ENCODE measurements at places on chromosomes 5 and 9.

DNA sequence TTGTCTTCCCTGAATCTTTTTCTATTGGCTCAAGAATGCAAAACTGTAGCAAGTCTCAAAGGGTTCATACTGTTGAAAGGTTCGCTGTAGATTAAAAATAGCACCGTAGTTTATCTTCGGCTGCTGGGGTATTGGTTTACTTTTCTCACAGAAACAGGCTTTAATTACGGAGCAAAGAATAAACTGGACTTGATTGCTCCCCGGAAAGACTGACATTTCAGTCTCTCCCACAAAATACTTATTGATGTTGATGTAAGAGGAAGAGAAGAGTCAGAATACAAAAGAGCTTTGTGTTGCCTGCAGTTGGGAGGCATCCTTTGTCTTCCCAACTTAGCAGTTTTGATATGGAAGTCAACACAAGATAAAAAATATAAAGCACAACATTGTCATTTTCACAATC, 183.9 kb upstream of the DMAC1 start:
- DNase-seq = no peak

- no peak for DNase-seq
Measured at GRCh38 chr5:82809420-82810143, 267.6 kb downstream of the TMEM167A start.

- DNase-seq = no peak
Measured at GRCh38 chr5:93342563-93343061, 238.4 kb downstream of the NR2F1-AS1 start.

- no peak for DNase-seq
Measured at GRCh38 chr9:2936221-2936620, 92.3 kb upstream of the PUM3 start.

DNA sequence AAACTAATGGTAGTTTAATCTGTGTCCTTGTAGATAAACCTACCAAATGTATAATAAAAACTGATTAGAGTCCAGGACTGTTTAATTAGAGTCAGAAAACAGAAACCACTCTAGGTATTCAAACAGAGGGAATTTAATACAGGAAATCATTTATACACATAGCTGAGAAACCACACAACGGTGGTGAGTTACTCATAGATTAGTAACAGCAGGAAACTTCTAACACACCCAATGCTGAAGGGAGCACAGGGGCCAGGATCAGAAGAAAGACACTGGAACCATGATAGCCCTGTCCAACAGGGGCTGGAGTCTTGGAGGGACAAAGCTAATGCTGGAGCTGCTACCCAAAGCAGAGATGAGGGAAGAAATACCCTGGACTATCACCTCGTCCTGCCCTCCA, 321.0 kb downstream of the ACTL7B start:
- no peak for DNase-seq

- DNase-seq = peak; percentile 91
Measured at GRCh38 chr9:34501889-34502425, 20.8 kb downstream of the ENHO start.

DNA sequence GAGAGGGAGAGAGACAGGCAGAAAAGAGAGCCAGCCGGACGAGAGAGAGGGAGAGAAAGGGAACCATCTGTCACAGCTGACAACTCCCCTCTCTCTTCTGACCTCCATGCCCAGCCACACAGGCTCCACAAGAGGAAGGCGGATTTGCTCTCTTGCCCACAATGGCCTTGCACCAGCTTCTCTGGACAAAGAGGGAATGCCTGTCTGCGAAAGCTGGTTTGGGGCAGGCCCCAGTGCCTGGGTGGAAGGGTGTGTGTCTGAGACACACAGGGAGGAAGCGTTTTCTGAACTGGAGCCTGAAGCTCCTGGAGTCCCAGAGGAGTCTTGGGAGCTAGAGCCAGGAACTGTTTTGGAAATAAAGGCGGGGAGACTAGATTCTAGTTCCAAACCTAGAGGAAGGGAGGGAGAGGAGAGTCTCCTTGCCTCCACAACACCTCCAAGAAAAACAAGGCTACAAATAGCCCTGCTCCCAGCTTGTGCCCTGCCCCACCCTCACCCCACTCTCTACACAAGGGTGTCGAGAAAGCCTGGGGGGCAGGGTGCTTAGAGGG, 12.5 kb downstream of the C1QTNF2 start:
- DNase-seq = peak; percentile 89

DNA sequence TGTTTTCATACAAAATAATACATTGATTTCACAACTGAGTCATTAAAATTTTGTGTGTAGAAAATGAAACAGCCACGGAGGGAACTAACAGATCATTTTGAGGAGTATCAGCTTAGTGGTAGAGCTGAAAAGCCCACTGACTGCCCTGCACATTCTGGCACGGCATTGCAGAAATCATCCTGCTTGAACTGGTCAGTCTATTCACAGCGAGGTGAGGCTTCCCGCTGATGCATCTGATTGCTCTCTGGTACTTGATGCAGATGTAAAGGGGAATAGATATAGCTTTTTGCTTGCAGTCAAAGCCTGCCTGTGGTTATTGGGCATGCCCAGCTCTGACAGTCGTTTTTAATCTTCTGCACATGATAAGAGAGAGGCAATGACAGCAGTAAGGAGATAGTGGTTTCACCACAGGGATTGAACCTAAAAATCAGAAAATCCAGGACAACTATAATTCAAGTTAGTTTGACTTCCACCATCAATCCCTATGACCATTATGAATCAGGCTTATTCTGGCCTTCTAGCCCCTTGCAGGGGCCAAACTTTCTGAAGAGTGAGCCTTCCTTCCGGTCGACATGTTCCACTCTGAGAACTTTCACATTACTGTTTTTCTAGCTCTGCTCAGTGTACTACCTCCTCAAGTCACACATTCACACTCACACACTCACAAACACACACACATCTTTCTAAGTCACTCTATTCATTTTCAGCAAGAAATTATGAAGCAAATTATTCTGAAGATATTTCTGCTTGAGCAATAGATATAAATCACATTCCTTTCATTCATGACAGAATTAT, 782.8 kb upstream of the NUDT12 start:
- DNase-seq = no peak

GRCh38 chr9:127612939-127613582, 984 bp downstream of the STXBP1 start:
- peak; percentile 72 for DNase-seq

DNA sequence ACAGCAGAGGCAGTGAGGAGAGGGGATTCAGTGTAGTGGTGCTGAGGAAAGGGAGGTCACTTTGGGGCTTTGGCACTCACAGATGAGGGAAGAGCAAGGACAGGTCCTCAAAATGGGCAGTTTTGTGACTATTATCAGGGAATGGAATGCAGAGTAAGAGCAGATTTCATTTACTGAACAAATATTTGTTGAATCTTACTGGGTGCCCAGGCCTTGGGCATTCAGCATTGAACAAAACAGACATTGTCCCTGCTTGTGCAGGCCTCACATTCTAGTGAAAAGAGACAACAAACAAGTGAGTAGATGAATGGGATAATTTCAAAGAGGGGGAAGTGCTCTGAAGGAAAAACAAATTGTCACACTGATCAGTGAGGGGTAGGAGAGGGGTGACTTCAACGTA, 404.1 kb downstream of the DMRT2 start:
- no peak for DNase-seq

GRCh38 chr9:32875242-32875641, 91.9 kb downstream of the TMEM215 start:
- DNase-seq = no peak

GRCh38 chr5:180041301-180042274, 30.0 kb downstream of the RNF130 start:
- no peak for DNase-seq

- DNase-seq = no peak
Measured at GRCh38 chr9:137607141-137607857, 1.8 kb downstream of the ARRDC1 start.

- DNase-seq = no peak
Measured at GRCh38 chr5:171855798-171856763, 70.5 kb downstream of the SMIM23 start.

DNA sequence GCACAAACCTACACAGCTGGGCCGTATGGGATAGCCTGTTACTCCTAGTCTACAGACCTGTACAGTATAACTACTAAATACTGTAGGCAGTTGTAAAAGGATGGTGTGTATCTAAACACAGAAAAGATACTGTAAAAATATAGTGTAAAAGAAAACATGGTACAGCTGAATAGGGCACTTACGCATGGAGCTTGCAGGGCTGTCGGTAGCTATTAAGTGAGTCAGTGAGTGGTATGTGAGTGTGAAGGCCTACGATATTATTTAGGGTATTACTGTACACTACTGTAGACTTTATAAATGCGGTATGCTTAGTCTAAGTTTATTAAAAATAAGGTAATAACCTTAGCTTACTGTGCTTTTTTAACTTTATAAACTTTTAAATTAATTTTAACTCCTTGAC, 1.2 kb downstream of the ZCCHC9 start:
- no peak for DNase-seq

- DNase-seq = no peak
Measured at GRCh38 chr5:154097031-154097430, 58.3 kb downstream of the MFAP3 start.

DNA sequence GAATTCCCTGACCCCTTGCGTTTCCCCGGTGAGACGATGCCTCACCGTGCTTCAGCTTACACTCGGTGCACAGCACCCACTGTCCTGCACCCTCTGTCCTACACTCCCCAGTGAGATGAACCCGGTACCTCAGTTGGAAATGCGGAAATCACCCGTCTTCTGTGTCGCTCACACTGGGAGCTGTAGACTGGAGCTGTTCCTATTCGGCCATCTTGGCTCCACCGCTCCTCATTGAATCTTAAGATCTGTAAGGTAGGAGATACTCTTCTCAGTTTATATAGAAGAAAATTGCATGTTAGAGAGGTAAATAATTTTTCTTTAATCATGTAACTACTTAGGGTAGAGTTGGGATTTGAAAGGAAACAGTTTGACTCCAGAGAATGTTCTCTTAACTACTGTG, 62.2 kb downstream of the DMRTA1 start:
- no peak for DNase-seq
